HT-29 (cell line): ENCODE measurements at places on chromosomes 11 and 22. TPM values are rescaled to one million over a fixed set of nuclear protein-coding genes. Genes with fewer than 3 reads are reported as not detected.

DNA sequence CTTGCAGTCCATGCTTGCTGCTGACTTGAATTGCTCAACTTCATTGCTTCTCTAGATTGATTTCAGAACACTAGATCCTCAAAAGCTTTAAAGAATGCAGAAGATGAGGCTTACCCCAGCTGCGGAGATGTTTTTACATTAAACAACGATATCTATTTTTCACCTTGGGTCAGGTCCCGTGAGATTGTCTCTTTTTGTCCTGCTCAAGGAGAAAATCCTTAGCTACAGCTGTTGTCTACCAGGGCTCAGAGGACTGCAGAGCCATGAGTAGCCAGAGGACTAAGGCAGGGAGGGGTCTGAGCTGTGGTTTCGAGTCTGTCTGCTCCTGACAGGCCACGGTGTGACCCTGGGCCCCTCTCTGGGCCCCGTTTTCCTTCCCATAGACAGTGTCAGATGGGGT is 51.4 kb downstream of the PKNOX2 start:
- no peak for DNase-seq

DNA sequence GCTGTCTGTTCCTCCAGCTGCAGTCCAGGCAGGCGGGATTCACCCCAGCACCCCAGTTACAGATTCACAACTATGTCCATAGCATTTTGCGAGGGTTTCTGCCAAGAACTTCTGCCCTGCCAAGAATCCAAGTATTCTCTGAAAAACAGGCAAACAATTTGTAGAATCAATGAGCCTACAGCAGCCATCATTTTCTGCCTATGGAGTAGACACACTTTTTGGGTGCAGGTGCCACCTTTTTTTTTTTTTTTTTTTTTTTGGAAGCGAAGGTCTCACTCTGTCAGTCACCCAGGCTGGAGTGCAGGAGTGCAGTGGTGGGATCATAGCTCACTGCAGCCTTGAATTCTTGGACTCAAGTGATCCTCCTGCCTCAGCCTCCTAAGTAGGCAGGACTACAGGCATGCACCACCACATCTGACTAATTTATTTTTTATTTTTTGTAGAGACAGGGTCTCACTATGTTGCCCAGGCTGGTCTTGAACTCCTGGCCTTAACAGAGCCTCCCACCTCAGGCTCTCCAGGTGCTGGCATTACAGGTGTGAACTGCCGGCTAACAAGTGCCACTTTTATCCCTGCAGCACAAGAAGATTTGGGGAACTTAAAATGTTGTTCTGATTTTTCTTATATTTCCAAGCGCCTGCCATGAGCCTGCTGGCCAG is 195.1 kb downstream of the SNX19 start:
- no peak for DNase-seq

DNA sequence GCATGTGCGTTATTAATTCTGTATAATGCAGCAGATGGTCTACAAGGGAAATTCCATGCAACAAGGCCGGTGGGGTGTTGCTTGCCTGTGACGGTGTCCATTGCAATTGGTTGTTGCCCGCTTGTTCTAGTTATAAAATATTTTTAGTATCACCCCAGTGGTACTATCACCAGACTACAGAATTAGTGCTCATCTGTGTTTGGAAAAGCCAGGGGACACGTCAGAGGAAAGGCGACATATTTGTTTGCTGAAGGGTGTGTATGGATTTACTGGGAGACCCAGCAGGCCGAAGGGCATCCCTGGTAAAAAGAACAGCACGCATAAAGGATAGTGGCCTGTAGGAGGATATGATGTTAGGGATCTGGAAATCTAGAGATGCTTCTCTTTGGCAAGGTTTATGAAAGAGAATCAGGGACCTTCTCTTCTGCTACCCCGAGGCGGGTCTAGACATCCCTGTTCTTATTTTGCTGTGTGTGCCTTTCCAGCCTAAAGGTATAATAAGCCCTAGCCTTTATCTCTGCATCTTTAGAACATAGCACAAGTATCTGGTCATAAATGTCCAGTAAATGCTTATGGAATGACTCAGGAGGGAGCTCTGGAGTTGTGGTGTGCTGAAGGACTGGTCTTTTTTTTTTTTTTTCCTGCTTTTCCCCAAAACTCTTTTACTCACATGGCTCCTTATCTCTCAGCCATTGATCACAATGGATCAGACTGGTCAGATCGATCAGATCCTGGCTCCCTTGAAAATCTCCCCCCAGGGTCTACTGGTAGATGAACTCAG is 90.9 kb downstream of the LDLRAD3 start:
- peak; percentile 4 for DNase-seq

GRCh38 chr11:72834905-72835304 is 20.7 kb downstream of the ATG16L2 start:
- DNase-seq, result no peak

GRCh38 chr22:44396021-44396726 is 83.4 kb upstream of the SHISAL1 start:
- no peak for DNase-seq

DNA sequence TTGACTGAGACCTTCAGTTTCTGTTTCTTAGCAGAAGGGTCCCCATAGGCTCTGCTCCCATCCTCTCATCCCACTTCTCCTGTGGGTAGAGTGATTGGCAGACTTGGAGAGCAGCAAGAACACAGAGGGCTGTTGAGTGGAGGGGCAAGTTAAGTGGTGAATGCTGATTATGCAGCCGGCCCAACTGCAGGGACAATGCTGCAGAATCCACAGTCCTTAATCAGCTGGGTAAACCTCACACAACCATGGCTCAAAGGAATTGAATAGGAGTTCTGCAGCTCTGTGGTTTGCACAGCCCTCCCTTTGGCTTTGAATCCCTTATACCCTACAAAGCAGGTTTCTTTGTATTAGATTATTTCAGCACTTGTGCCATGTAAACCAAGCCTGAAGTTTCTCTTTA is 161.1 kb downstream of the NAV2 start:
- no peak for DNase-seq

GRCh38 chr22:29202212-29203192 is 3.2 kb upstream of the EMID1 start:
- DNase-seq, result peak; percentile 36

DNA sequence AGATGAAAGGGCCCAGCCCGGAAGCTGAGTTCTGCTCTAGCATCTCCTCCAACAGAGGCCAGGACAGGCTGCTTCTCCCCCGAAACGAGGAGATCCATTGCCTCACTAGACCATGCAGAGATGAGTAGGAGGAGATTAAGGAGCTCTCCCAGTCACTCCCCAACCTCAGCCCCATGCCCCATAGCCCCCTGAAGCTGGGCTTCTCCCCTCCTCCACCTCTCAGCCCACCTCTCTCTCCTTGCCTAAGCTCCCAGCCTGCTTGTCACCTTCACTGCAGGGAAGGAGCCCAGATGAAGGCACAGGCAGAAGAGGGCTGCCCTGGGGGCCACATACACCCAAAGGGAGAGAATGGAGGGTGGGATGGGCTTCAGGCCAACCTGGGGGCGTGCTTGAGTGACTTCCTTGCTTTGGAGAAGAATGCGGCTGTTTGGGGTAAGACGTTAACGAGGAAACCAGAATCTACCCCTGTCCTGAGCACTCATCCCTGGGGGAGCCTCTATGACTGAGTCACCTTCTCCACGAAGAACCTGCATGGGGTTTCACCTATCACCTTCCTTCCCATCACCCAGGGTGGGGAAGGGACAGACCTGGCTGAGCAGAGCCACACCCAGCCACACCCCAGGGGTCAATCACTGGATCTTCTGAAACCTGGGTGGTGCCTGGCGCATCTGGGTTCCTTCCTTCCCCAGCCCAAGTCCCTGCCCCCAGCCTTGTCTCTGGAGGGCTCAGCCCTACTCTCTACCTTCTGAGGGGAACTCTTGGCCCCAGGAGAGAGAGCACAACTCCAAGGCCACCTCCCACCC is 11.6 kb upstream of the GNAZ start:
- no peak for DNase-seq

GRCh38 chr22:20396639-20397038 is 2.7 kb downstream of the ZNF74 start:
- no peak for DNase-seq

DNA sequence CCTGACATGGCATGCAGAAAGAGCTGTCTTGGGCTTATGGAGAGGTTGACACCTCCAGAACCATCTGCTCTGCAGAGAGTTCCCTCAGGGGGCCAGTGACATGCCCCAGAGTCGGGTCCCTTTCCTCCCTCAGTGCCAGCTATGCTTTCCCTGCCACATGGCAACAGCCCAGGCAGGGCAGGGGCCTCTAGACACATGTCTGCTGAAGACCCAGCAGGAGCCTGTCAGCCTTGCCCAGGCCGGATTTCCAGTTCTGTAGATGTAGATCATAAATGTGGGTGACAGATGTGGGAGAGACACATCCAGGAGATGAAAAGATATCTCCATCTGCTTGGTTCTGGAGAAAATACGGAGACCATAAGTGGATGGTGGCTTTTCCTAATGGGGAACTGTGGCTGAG is 25.5 kb downstream of the NAV2 start:
- DNase-seq, result no peak

DNA sequence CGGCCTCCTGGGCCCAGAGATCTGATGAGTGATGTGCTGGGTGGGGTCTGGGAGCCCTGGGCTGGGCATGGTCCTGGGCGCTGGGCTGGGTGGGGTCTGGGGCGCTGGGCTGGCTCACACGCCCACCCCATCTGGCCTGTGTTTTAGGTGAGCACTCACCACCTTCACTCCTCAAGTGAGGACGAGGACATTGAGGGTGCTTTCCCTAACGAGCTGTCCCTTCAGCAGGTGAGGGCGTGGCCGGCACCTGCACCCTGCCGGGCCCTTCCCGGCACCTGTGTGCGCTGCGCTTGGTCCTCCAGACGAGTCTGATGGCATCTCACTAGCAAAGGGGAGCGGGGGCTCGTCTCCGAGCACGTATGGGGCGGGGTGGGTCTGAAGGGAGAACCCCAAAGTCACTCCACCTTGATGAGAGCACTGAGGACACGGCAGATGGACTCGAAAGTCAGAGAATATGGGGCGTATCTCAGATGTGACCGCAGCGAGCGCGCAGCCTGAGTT is 37.9 kb downstream of the SBF1 start:
- no peak for DNase-seq

DNA sequence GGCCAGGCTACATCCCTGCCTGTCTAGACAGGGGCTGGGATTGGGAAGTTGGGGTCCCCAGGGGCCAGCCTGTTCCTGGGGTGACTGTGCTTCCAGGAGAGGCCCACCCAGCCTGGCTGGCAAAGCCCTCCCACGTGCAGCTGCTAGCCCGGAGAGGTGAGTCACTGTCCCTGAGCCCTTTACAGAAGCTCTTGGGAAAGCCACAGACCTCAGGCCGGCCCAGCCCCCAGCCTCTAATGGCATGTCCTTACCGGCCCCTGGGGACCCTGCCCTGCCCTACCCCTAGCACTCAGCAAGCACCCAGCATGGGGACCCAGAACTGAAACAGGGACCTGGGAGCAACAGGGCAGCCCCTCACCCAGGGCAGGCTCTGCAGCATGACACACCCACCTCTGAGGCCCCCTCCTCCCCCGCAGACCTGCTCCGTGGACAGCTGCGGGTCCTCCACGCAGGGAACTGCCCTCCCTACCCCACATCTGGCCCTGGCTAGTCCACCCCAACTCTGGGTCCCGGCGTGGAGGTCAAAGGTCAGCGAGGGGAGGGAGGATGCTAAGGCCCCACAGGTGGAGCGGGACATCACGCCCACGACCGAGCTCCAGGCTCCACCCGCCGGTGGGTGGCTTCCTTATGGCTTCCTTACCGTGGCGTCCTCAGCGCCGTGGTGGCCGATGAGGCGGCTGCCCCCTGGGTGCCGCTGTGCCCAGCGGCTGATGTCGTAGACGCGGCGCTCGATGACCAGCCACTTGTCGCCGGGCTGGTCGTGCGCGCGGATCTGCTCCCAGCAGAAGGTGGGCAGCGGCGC is 615 bp downstream of the FADS3 start:
- peak; percentile 57 for DNase-seq

DNA sequence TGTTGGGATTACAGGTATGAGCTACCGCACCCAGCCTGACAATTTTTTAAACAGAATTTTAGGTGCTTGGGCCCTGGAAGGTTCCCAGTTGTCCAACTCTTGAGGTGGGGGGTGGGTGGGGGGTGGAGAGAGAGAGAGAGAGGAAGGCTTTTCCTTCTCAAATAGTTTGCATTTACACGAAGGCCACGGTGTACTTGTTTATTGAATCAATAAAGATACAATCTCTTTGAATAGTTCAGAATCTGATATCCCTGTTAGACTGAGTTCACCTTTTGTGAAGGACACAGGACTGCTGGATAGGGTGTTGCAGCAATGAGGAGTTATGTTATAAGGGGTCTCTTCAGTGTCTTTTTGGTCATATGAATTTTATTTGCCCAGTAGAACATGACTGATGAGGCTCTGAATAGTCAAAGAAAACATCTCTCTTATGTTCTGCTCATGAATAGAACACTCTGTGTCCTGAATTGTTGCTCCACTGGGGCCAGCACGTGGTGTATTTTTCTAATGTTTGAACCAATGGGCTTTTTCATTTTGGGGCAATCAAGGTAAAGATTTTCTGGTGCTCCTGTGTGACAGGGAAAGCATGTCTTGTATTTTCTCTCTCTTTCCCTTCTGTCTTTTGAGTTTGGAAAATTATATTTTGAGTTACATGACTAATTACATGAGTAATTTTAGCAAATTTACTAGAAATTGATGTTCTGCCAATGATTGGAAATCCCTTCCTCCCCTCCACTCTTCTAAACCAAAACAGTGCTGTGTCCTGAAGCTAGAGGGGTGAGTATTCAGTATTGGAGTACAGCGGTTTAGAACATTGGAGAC is 61.7 kb downstream of the PTPRJ start:
- no peak for DNase-seq

DNA sequence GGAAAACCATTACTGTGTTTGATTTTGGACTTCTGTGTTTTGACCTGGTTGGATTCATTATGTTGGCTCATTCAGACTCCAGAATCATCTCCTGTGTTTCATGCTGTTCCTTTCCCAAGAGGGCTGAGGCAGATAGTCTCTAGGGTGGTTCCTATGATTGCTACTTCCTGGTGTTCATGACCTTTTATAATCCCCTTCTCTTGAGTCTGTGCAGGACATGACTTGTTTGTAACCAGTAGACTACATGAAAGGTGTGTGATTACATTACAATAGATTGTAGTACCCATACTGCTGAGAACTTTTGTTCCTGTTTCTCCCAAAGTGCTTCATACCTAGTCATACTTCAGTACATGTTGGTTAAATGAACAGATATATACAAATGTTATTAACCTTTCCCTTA is 700.6 kb downstream of the METTL15 start:
- peak; percentile 53 for DNase-seq

ARHGAP20 gene
- total RNA-seq, result not detected in 2 replicates

APOBEC3F gene
- 0.25 TPM in 1 of 2 replicates, not detected in the other for total RNA-seq

PGM2L1 gene
- total RNA-seq, result 0.79 and 1.3 TPM in 2 replicates

ILK gene
- total RNA-seq, result 150 and 151 TPM in 2 replicates

SAMM50 gene
- total RNA-seq, result 19.1 and 20.2 TPM in 2 replicates

SCGB1D2 gene
- not detected in 2 replicates for total RNA-seq

HTR3A gene
- total RNA-seq, result not detected in 2 replicates

CDC42EP2 gene
- total RNA-seq, result 30.9 and 36.5 TPM in 2 replicates

CDHR5 gene
- total RNA-seq, result 11.9 and 12.1 TPM in 2 replicates

GAB2 gene
- total RNA-seq, result 1.8 and 3.6 TPM in 2 replicates

BACE1 gene
- total RNA-seq, result 6.6 and 10.5 TPM in 2 replicates
